ENCODE measurements at places on chromosomes 2 and 18.

DNA sequence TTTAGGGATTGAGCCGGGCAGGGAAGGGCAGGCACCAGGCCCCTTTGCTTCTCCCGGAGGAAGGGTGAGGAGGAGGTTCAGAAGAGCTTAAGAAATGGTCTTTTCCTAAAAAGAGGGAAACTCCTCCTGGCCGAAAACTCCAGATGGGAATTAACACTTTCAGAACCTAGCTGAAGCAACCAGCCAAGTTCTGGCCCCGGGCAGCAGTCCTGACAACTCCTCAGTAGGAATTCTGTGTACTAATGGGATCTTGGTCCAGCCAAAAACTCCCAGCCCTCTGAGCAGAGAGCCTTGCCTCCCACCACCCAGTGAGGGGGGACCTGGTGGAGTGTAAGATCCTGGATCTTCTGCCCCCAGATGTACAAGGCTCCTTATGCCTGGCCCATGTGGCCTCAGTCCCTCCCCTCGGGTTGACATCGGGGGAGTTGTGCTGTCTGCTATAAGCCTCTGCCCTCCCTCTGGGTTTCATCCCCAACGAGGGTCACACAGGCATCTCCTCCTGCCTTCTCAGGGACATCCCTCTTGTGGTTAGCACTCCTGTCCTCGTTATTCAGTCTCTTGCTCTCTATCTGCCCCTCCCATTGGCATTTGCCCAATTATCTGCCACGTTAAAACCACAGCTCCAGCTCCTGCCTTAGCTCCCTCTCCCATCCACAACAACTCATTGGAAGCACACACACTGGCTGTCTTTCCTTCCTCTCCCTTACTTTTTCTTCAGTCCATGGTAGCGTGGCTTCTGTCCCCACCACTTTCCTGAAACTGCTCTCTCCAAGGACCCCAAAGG is 184.6 kb downstream of the CYP26B1 start:
- no peak for DNase-seq

DNA sequence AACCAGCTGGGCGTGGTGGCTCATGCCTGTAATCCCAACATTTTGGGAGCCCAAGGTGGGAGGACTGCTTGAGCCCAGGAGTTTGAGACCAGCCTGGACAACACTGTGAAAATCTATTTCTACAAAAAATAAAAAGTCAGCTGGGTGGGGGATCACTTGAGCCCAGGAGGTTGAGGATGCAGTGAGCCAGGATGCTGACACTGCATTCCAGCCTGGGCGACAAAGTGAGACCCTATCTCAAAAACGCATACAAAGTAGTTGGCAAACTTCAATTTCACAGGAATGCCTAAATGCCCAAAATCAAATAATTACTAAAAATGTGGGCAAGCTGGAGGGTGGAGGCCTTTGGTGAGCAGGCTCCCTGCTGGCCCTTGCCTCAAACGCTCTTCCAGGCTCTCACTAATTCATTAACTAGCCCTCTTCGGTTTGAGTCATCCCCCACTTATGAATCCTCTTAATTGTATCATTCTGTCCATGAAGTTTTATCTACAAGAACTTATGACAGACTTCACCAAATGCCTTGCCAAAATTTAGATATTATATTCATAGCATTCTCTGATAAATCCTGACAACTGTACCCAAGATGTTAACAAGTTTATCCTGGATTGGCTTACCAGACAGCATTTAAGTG is 68.7 kb upstream of the ZFP36L2 start:
- no peak for DNase-seq

GRCh38 chr2:186255823-186256222 is 230.2 kb upstream of the ZC3H15 start:
- DNase-seq, result no peak

- no peak for DNase-seq
These were observed 335.9 kb downstream of the CYP26B1 start for GRCh38 chr2:71811726-71812125.

DNA sequence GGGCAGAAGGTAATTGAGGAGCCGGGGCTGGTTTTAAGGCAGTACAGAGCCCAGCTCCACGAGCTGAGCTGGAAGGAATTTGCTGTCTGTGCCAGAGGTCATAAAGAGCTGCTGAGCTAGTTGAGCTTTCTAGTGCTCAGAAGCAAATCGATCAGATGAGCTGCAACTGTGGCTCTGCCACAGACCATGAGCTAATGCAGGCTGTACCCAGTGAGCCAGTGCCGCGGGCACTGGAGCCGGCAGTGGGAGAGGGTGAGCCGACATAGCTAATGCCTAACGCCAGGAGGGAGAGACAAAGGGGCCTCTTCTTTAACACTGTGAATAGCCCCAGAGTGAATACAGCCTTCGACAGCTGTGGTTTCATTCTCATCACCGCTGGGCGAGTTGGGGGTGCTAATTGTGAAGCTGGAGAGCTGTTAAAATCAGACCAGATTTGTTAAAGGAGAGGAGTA is 410.1 kb upstream of the TCF4 start:
- DNase-seq, result peak; percentile 11

GRCh38 chr2:15570104-15570503 is 9.0 kb upstream of the NBAS start:
- DNase-seq, result no peak

- DNase-seq, result no peak
These were observed 260.8 kb downstream of the CBLN2 start for GRCh38 chr18:72283148-72283925.

DNA sequence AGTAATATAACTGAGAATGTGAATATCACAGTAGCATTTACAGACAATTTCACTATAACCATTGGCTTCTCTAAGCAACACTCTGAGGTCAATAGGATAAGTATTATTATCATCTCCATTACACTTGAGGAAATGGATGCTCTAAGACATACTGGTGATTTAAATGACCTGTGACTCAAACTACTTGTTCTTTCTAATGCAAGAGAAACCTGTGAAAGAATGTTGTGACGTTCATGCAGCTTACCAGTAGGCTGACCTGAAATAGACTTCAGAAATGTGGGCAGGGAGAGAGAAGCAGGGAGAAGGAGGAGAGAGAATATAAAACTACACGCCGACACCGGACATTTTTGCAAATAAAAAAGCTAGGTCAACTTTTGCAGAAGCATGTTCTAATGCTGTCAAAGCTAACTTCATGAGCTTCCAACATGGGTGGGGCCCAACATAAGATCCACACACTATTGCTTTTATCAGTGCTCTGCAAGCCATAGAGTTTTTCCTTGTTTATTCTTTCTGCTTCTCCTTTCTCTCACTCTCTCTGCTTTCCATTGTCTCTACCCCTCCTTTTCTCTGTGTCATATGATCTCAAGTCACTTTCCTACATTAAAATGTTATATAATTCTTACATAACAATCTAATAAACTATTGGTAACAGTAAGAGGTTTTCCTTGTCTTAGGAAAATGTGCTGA is 217.6 kb upstream of the FN1 start:
- DNase-seq, result no peak

GRCh38 chr2:65499216-65499615 is 66.8 kb upstream of the SPRED2 start:
- DNase-seq, result no peak

Measured in large intestine (tissue), 12 donors.